Stimulated activated CD4-positive, alpha-beta T cell treated with anti-CD3 and anti-CD28 coated beads, Interleukin-1b, Interleukin-23, amount 100 ng/mL, for 1 hour (primary cell): ENCODE measurements at places on chromosomes 6 and 20.

GRCh38 chr20:48706116-48706656 lies 121.6 kb downstream of the PREX1 start:
- no peak for DNase-seq

- no peak for DNase-seq
Measured at GRCh38 chr20:18165553-18165952, 27.9 kb downstream of the KAT14 start.

- DNase-seq = no peak
Measured at GRCh38 chr6:38157905-38158304, 338.4 kb downstream of the ZFAND3 start.

- DNase-seq = no peak
Measured at GRCh38 chr20:25289886-25290597, 42.2 kb downstream of the PYGB start.

- DNase-seq = no peak
Measured at GRCh38 chr20:59667131-59667530, 62.8 kb downstream of the PHACTR3 start.
